ENCODE measurements at places on chromosomes 5 and 9.

DNA sequence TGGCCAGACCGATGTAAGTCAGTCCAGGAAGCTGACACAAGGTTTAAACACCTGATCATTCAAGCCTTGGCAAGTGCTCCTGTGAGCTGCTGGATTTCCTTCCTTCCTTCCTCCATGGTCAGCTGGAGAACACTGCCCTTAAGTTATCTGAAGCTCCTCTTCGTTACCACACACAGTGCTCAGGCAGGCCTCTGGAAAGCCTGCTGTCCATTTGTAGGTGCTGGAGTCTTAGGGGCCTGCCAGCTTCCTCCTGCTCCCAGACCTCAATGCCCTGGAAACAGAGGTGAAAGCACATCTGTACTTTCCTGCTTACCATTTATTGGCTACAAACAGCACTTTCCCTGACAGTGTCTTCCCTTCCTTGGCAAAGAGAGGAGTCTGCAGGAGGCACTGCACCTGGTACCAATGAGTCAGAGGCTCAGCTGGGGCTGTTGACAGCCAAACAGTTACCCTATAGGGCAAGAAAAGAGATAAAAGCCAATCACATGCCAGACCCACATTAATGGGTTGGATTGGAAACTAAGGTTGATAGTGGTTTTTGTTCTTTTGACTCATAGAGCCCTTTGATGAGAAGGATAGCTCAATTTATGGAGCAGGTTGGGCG is 72.6 kb upstream of the PUM3 start:
- DNase-seq: peak; percentile 6

GRCh38 chr5:72020161-72020983 is 86.9 kb upstream of the MAP1B start:
- no peak for DNase-seq

GRCh38 chr5:141828162-141828561 is 50.0 kb downstream of the PCDH1 start:
- no peak for DNase-seq

- DNase-seq: no peak
Observed at GRCh38 chr9:109956717-109957440, 176.9 kb downstream of the PALM2AKAP2 start.

DNA sequence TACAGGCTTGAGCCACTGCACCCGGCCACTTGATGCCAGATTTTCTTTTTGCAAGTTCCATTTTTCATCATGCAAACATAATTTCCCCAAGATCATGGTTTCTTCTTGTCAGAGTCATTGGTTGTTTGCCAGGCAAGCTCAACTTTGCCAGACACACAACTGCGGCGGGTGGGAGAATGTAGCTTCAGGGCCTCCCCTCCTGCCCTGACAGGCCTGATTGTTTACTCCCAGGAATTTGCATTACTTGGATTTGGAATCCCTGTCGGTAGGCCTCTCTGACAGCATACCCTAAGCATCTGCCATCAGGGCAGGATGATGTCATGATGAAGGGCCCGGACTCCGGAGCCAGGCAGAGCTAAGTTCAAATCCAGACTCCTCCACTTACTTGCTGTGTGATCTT is 15.1 kb downstream of the RPS14 start:
- peak; percentile 81 for DNase-seq

Measured in MCF 10A (cell line).